ENCODE measurements at places on chromosomes 11 and 22.

DNA sequence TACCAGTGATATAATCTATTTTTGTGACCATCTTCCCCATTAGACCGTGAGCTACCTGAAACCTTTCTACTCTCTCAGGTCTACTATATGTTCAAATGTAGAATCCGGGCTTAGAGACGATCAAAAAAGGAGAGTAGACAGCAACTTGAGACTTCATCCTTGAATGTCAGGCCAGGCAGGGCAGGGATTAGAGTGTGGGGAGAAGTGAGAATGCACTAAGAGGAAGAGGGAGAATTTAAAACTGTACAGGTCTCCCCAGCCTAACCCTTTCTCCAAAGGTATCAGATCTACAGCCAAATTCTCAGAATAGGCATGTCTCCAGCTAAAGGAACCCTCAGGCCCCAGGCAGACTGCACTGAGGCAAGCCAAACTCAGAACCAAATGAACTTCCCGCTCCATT is 935 bp downstream of the LAMTOR1 start:
- DNase-seq: no peak

DNA sequence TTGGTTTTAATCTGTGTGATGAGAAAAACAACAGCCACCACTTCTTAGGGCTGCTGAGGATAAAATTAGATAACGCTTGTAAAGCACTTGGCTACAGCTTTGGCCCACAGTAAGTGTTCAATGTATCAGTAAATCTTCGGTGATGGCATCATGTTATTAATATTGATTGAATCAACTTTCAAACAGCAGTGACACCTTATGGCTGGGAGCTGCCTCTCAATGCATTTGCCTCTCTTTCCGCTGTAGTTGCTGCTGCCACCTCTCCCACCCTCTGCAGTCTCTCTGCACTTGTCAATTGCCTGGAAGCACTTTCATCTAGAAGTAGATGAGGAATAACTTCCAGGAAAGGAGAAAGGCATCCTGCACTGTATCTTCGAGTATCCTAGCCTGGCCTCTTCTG is 491.1 kb downstream of the OPCML start:
- no peak for DNase-seq

DNA sequence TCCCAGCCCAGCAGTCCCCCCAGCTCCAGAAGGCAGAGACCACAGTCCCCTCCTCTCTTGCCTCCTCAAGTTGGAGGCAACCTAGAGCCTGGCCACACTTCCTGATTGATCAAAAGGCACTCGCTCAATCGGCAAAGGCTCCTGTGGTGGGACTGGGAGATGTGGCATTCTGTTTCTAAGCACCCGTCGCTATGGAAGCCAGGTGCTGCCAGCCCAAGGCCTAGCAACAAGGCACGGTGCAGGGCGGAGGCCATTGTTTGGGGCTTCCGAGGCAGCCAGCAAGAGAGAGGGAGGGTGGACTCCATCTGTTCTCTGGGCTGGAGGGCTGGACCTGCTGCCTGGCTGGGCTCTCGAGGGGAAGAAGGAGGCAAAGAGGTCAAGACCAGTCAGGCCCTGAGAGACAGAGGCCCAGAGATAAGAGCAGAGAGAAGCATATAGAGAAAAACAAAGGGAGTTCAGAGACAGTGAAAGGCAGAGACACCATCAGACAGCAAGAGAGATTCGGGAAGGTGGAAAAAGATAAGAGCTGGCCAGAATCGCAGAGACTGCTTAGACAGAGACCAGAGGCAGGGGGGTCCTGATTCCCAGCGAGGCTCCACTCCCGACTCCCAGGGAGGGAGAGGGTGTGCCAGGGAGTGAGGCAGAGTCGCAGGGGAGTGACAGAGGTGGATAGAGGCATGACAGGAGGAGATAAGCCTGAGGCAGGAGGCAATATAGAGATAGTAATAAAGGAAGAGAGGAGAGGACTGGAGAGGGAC is 21.2 kb downstream of the PDE2A start:
- no peak for DNase-seq

DNA sequence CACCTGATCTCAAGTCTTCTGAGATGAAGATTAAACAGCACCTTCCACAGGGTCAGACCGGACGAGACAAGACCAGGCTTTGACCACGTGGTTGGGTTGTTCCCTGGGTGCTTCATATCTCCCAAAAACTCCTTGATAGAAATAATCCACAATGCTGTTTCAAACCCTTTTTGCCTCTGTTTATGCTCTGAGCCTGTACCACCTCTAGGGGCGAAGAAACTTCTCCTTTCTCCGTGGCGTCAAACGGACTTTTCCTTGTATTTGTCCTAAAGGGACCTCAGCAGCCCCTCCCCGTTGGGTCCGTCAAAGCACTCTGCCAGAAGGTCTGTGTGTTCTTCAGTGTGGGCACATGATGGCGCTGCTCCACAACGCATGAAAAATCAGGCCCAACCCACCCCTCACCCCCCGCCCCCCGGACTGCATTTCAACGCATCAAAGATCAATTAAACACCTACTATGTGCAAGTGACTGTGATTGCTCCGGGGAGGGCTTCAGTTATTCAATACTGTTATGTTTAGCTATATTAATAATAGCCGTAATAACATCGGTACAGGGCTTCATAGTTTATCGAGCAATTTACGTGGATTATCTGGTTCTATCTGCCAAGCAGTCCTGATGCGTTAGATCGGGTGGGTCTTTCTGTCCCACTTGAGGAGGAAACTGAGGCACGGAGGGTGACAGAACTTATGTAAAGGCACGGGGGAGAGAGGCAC is 17.3 kb upstream of the EIF3D start:
- no peak for DNase-seq

DNA sequence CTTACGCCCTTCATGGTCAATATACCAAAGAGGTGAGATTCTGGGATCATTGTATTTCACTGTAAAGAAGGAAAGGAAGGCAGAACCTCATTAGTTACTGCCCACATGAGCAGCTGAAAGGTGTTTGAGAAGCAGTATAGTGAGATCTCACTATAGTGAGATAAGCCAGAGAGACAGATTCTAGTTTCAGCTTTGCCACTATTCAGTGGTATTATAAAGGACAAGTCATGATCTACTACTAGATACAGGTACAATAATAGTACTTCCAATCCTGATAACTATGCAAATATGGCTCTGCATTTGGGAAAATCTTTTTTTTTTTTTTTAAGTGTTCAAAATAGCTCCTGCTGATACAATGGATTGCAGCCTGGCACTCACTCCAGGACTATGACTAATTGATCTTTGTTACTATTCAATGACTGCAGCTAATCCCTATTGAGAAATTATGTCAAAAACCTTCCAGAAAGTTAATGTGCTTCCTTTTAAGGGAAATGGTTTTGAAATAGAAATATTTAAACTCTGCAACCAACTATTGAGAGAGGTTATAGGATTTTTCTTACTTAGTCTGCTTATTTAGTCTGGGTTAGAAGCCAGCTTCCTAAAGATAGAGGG is 8.3 kb upstream of the DLAT start:
- no peak for DNase-seq

- DNase-seq: no peak
These were observed 3.7 kb upstream of the RPS6KA4 start for GRCh38 chr11:64355078-64355940.

GRCh38 chr11:134062265-134063123 is 6.4 kb upstream of the JAM3 start:
- DNase-seq: no peak

DNA sequence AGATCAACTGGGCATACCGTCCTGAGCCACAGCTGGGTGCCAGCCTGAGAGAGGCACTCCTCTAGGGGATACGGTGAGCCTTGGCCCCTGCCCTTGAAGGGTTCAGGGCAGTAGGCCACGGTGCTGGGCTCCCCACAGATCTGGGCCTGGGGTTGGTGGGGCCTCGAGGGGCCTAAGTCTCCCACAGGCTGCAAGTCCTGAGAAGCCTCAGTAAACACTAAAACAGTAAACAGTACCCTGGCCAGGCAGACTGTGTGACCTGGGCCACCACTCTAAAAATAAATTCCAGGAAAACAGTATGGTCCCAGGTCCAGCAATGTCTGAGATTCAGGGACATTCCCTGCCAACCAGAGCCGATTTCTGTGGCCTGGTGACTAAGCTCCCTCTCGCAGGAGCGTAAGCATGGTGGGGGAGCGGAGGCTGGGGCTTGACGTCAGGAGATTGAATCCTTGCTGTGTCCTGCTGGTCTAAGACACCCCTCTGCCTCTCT is 2.3 kb upstream of the RHOD start:
- DNase-seq: no peak

DNA sequence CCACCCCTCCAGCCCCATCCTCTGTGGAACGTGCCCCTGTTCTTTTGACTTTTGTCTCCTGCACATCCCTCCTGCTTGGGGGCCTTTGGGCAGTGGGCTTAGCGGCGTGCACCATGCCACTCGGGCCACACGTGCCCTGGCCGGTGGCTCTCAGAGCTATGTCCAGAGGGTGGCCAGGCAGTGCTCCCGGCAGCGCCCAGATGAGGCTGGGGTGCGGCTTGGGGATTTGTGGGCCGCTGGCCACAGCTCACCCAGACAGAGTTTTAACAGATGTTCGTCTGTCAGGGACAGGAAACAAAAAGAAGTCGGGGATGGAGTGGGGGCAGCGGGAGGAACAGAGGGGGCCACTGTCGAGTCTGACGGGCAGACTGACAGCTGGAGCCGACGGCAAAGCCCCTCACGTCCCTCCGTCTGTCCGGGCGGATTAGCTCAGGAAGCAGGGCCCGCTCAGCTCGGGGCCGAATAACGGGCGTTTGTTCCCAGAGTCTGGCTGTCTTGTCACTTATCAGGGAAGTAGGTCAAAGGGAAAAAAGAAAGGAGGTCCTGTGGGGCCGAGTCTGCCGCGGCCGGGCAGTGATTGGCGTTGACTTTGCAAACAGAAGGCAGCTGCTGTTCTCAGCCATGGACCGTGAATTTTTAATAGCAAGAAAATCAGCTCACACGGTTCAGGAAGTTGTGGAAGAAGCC is 61.6 kb downstream of the LRP5 start:
- no peak for DNase-seq

DNA sequence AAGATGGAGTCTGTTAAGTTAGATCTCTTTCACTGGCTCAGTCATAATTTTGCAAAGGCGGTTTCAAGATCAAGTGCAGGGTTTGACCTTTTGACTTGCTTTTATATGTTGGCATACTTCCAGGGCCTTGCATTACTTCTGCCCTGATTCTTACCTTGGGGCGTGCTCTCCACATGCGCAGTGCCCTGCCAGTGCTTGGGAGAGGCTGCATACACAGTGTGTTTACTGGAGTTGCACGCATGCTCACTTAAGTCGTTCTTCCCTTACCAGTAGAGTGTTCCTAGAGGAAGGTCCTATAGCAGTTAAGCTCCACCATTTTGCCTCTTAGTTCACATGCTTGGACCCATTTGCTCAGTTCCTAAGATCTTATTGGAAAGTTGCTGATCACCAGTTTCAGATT is 21.0 kb upstream of the TMEM123 start:
- DNase-seq: no peak

- no peak for DNase-seq
These were observed 37.3 kb upstream of the TOP3B start for GRCh38 chr22:22019659-22020424.

GRCh38 chr11:67418476-67419281 is 3.2 kb downstream of the CARNS1 start:
- no peak for DNase-seq

- no peak for DNase-seq
These were observed 72.1 kb downstream of the ELFN2 start for GRCh38 chr22:37355174-37355573.

GRCh38 chr11:93783765-93784144 is 327 bp upstream of the MED17 start:
- no peak for DNase-seq

DNA sequence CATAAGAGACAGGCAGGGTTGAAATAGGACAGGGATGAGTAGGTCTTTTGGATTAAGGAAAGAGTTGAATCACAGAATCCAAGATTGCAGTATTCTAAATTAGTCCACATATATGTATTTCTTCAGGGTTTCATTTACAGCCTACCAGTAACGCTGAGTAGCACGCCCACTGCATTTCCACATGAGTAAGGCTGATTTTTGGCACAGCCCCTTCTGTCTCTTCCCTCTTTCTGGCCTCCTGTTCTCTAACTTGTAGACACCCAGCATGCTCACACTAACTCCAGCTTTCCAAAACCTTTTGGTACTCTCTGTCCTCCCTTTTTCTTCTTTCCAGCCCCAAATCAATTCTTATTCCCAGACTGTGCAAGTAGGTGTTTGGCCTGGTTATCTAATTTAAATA is 3.7 kb upstream of the SIK2 start:
- DNase-seq: no peak

- DNase-seq: no peak
These were observed 1.2 kb downstream of the YDJC start for GRCh38 chr22:21628386-21629254.

DNA sequence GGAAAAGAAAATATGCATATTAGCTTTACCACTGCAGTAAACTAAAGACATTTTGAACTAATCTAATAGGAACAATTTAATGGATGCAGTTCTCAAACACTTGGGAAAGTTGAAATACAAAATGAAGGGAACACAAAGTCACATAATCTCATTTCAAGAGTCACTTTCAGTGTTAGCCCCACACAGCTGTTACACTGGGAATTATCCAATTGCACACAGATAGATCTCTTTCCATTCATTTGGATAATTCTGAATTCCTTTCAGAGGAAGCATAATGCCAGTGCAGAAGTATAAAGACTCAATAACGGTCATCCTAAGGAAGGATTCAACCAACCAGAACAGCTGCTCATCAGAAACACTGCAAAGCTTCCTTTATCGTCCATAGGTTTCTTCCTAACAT is 173.3 kb downstream of the GRIA4 start:
- no peak for DNase-seq

DNA sequence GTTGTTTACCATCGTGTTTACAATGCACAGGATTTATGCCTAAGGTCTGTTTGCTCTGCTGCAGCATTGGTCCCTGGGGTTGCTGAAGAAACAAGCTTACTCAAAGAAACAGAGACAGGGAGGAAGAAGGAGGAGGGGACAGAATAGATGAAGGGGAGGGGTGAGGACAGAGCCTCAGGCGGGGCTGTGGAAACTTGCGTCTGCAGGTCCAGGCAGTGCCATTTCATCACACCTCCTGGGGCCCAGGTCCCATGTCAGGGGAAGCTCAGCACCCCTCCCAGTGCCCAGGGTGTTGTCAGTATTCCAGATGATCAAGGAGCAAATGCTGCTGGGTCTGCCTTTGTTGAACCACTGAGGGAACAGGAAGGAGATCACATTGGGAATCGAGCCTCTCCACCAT is 1406.8 kb downstream of the TBC1D22A start:
- DNase-seq: no peak

DNA sequence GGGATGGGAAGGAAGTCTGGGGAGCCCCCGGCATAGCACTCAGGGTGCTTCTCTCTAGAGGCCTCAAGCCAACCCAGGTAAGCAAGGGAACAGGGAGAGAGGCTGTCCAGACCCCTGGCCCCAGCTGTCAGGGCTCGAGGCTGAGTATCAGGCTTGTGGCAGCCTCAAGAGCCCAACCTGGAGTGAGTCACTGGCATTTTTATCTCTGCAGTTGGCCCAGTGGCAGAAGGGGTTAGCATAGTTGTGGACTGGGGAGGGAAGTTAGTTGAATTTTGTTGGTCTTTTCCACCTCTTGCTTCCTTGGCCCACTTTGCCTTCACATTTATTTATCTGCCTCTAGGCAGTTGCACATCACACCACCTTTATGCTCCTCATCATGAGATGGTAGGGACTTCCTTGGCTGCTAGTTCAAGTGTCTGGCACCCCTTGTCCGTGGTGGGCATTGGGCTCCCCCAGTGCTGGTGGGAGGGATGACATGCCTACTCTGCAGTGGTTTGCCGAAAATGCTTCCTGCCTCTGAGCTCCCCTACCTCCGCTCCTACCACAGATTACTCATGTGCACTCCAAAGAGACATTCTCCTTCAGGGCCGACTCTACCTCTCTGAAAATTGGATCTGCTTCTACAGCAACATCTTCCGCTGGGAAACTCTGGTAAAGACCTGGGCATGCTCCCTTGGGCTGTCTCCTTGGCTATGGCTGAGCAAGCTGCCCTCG is 60.1 kb downstream of the SCN3B start:
- DNase-seq: no peak

Measured in activated CD8-positive, alpha-beta memory T cell treated with anti-CD3 and anti-CD28 coated beads for 1 hour (primary cell).